ENCODE measurements at places on chromosomes 5 and 9. TPM values are rescaled to one million over a fixed set of nuclear protein-coding genes. Genes with fewer than 3 reads are reported as not detected.

The RUSC2 gene
- polyA plus RNA-seq = 38.0 TPM

The INIP gene
- polyA plus RNA-seq = 17.8 TPM

The DND1 gene
- 0.95 TPM for polyA plus RNA-seq

The LCN9 gene
- polyA plus RNA-seq = not detected

The MSX2 gene
- polyA plus RNA-seq = 0.73 TPM

The PARP8 gene
- polyA plus RNA-seq = 1.6 TPM

The VCAN gene
- polyA plus RNA-seq = 4.8 TPM

The SLC36A2 gene
- polyA plus RNA-seq = 0.15 TPM

The BAAT gene
- 0.03 TPM for polyA plus RNA-seq

The POLR3G gene
- 0.57 TPM for polyA plus RNA-seq

The SLC24A2 gene
- 0.01 TPM for polyA plus RNA-seq

The PCDHGA5 gene
- polyA plus RNA-seq = 4.4 TPM

The DPYSL3 gene
- polyA plus RNA-seq = 7.9 TPM

The PCDHA7 gene
- 0.03 TPM for polyA plus RNA-seq
